NCI-H187 treated with DMSO at 0.1 percent for 48 hours (cell line): ENCODE measurements at places on chromosomes 12 and 14.

- no peak for DNase-seq
Observed at GRCh38 chr12:46711756-46712155, 114.0 kb downstream of the SLC38A4 start.

- DNase-seq, result no peak
Observed at GRCh38 chr14:95597784-95598211, 62.9 kb downstream of the GLRX5 start.

DNA sequence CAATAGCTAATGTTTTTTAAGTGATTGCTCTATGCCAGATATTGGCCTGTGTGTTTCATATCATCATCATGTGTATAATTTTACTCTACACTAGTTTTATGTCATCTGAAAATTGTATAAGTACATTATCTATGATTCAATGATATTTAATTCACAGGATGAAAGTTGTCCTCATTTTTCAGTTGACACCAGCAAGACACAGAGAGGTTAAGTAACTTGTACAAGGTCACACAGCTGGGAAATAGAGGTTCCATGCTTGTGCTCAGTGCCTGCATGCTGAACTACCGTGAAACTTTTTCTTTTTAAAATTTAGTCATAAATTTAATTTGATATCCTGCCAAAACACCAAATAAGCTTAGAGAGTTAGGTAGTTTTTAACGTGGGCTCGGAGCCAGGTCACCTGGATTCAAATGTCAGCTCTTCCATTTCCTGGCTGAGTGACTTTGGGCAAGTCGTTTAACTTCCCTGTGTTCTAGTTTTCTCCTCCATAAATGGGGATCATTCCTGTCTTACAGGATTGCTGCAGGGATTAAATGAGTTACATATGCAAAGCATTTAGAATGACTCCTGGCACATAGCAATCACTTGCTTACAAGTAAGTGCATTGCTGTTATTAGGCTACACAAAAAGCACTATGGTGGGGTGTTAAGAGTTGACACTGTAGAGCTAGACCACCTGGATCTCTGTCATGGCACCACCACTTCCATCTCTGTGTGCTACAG, 183.9 kb downstream of the ETV6 start:
- no peak for DNase-seq

GRCh38 chr12:4505376-4505986, 33.2 kb upstream of the RAD51AP1 start:
- DNase-seq, result no peak

GRCh38 chr14:52021957-52022600, 32.7 kb downstream of the RTRAF start:
- DNase-seq, result no peak

DNA sequence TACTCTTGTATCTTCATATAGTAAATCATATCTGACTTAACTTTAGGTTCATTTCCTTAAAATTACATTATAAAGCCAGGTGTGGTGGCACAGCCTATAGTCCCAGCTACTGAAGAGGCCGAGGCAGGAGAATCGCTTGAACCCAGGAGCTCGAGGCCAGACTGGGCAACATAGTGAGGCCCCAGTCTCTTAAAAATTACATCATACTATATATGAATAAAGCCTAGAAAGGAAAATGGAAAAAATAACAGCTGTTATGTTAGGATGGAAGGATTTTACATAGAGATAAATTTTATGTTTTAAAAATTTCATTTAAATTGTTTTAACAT, 4.2 kb downstream of the HECTD1 start:
- DNase-seq, result no peak
